ENCODE measurements at places on chromosomes 12 and 14. TPM values are rescaled to one million over a fixed set of nuclear protein-coding genes. Genes with fewer than 3 reads are reported as not detected.

- no peaks in the 10 kb centered on the region for H3K27me3 ChIP-seq
- peaks cover 19% of the 10 kb centered on the region for H3K4me1 ChIP-seq
- no peaks in the 10 kb centered on the region for H3K36me3 ChIP-seq
- H3K4me3 ChIP-seq, result no peak overlapping the region
Measured at GRCh38 chr12:15701631-15702156, 87.5 kb downstream of the EPS8 start.

DNA sequence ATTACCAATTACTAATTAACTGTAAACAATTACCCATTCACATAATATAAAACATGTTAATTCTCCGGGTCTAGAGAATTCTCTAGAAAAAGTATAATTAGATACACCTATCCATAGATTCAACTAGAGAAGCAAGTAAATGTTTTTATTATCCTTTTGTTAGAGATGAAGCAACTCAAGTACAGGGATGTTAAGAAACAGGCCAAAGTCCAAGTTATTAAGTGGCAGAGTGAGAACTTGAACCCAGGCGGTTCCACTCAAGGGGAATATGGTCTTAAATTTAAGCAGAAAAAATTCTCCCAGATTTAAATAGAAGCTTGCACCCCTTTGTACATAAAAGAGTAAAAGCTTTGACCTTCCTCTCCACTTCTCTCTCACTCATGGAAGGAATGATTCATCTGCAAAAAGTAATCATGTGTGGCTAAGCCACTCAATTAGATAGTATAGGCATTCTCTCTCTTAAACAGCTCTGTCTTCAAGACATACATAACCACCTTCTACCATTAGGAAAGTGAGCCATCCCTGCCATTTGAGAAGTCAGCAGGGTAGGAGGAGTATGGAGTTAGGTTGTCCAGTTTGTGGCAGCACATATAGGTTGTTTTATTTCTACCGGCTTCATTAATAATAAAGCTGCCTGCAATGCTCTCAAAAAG, 34.1 kb downstream of the ERGIC2 start:
- H3K27me3 ChIP-seq, result no peaks in the 10 kb centered on the region
- H3K36me3 ChIP-seq, result peaks cover 24% of the 10 kb centered on the region
- no peak for DNase-seq
- H3K27ac ChIP-seq, result no peak overlapping the region
- peaks cover 3% of the 10 kb centered on the region for H3K4me1 ChIP-seq

DNA sequence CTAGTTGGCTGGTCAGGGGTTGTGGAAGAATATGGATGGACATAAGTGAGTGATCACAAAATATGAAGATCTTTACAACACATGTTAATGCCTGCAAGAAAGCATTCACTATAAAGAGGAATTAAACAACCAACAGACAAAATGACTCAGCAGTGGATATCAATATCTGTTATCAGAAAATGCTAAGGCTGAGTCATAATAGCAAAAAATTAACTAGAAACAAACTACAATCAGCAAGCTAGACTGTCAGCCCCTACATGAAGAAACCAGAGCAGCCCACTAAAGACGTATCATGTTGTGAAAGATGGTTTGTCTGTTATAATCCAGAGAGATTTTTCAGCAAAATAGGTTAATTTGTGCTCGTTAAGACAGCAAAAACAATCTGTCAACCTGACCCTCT, 472.9 kb downstream of the NELL2 start:
- no peak overlapping the region for H3K4me3 ChIP-seq
- peaks cover 34% of the 10 kb centered on the region for H3K27me3 ChIP-seq
- no peak for DNase-seq
- H3K27ac ChIP-seq, result no peak overlapping the region

The RASSF9 gene
- total RNA-seq, result 5.0 TPM

The GPR84 gene
- total RNA-seq, result 0.32 TPM

The CCDC38 gene
- total RNA-seq, result 0.09 TPM
